SJSA1 (cell line): ENCODE measurements at places on chromosomes 1 and 21. TPM values are rescaled to one million over a fixed set of nuclear protein-coding genes. Genes with fewer than 3 reads are reported as not detected.

GRCh38 chr1:182261655-182262054 lies 129.9 kb downstream of the GLUL start:
- DNase-seq = no peak

DNA sequence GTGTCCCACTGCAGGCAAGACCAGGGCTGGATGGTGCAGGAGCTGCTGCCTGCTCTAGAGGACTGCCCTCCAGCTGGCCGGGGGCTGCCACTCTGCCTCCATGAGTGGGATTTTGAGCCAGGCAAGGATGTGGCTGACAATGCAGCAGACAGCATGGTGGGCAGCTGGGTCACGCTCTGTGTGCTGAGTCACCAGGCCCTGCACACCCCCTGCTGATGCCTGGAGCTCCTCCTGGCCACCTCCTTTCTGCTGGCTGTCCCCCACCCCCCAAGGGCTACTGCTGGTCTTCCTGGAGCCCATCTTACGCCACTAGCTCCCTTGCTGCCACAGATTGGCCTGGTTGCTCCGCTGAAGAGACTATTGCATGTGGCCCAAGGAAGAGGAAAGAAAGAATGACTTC lies 3.9 kb upstream of the ZSCAN20 start:
- DNase-seq = peak; percentile 10

GRCh38 chr1:163191301-163191700 lies 11.4 kb downstream of the RGS5 start:
- DNase-seq = no peak

DNA sequence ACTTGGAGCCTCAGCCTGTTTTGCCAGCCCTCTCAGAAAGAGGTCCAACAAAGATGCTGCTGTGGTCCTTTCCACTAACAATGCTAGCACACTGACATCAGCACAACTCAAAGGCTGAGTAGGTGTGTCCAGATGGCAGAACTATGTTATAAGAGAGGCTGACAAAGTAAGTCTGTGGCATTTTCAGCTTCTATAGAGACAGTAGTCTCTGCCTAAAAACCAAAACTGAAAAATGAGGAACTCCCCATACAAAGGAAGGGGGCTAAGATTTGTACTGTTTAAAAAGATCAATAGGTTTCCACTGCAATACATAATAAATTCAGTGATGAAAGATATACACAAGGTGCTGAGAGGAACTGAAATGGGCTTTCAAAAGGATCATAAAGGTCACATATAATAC lies 12.3 kb downstream of the ERO1B start:
- DNase-seq = no peak

GRCh38 chr1:114346480-114347029 lies 164.4 kb downstream of the TRIM33 start:
- peak; percentile 97 for DNase-seq

GRCh38 chr1:231515748-231516147 lies 12.7 kb upstream of the TSNAX start:
- DNase-seq = no peak

DNA sequence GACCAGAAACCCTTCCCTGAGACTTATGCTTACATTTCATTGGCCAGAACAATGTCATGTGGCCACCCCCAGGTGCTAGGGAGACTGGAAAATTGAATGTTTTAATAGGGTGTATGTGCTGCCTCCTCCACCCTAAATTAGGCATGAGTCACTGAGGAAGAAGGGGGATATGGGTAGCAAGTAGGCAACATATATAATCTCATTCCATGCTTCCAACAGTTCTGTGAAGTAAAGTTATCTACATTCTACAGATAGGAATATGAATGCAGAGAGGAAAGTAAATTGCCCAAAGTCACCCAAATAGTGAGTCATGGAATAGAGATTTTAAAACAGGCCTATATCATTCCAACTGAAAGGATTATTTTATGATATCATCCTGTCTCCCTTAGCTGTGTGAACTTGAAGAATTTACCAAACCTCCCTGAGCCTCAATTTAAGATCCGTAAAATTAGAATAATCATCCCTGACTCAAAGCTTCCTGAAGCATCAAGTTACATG lies 168.6 kb upstream of the FGGY start:
- no peak for DNase-seq

The GJA9 gene
- total RNA-seq = not detected in 2 replicates

The FCAMR gene
- total RNA-seq = not detected in 2 replicates

The LDLRAD1 gene
- total RNA-seq = not detected in 2 replicates

The EFNA4 gene
- total RNA-seq = 4.7 and 4.8 TPM in 2 replicates
